ENCODE measurements at places on chromosomes 7 and 10.
A peak's percentile ranks its signal among the peaks of the same experiment; 100 is the strongest.

DNA sequence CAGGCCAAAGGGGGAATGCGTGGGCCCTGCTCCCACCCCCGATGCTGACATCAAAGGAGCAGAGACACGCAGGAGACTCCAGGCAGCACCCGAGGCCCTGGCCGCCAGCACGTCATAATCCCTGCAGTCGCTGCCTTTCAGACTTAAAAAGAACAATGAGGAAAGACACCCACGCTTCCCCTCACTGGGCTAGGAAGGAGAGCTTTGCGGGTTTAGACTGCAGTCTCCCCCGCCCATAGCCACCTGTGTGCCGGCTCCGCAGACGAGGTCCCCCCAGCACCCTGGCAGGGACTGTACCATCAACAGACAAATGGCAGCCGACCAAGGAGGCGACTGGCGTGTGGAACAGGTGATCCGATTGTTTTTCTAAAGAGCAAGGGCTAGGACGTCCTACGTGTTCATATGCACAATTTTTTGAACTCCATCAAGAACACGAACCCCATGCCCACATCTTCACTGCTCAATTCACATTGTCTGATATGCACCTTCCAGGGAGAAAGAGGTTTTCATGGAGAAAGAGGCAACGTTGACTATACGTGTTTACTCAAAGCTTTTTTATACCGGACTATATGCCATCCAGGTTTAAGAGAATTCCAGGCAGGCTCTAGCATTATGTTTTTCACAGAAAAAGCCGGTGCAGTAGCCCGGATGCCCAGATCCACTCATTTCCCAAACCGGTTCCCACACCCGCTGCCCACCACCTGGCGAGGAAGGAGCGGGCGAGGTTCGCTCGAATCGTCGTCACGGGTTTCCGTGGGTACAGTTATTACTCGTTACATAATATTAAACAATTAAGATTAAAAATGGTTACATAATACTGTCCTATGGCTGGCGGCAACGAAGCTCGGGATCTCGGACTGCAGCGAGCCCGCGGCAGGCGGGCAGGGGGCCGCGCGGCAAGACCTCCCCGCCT is 1.1 kb downstream of the GRB10 start:
- no peak for DNase-seq

- DNase-seq: no peak
These were observed 156.1 kb upstream of the CTBP2 start for GRCh38 chr10:125316436-125316835.

GRCh38 chr7:120920591-120921274 is 29.8 kb upstream of the ING3 start:
- DNase-seq: peak; percentile 47

DNA sequence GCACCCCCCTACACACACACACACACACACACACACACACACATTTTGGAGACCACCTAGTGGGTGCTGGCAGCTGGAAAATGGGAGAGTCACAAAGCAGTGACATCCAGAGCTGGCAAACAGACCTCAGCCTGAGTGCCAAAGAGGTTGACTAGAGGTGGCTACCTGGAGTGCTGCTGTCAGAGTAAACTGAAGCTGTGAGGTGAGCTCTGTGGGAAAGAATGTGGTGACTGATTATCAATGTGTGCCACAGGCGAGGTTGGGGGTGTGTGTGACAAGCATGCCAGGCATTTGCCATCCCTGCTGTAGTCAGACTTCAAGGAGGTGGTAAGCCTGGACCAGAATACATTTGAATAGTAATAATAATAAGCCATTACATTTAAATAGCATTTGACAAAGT is 120.6 kb downstream of the SLIT1 start:
- DNase-seq: no peak

- no peak for DNase-seq
These were observed 142.8 kb downstream of the CXCL12 start for GRCh38 chr10:44242091-44242490.

- DNase-seq: peak; percentile 54
These were observed 240.9 kb upstream of the KAT6B start for GRCh38 chr10:74585231-74586087.

GRCh38 chr10:45817130-45817859 is 30.0 kb downstream of the AGAP4 start:
- DNase-seq: no peak

DNA sequence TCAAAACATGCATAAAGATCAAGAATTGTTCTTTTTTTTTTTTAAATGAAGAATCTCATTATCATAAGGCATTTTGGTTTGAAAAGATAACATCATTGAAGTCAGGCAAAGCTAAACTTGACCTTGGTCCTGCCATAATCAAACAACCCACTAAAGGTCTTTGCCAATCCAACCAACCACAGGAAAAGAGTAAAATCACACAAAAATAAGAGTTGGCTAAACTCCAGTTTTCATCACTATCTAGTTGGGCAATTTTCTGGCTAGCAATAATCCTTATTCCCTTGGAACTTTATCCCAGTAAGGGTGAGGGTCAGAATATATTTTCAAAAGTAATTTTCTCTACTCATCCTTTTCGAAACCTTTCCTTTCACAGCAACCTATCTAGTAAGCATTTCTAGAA is 62.4 kb downstream of the HIBADH start:
- DNase-seq: no peak

- DNase-seq: no peak
These were observed 54.6 kb downstream of the DKK1 start for GRCh38 chr10:52368725-52369124.

DNA sequence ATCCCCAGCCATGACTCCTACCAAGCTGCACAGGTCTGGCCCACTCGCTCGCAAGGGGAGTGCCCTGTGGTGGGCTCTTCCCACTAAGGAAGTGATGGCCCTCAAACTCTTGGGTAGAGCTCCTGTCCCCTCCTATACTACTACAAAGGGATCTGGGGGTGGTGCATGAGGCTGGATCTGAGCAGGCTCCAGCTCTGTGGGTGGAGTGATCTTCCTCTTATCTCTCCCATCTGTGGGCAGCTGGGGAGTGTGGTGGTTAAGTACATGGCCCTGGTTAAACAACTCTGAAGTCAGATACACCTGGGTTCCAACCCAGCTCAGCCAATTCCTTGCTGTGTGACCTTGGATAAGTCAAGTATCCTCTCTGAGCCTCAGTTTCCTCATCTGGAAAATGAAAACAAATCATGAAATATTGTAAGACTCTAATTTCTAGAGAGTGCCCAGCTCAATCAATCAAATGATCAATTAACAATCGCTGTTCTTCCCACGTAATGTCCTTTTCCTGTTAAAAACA is 17.4 kb downstream of the DDIT4 start:
- DNase-seq: no peak

GRCh38 chr10:33215635-33216034 is 118.8 kb downstream of the NRP1 start:
- no peak for DNase-seq
